CD4-positive, alpha-beta T cell treated with Interleukin-4 for 4 hours (primary cell): ENCODE measurements at places on chromosomes 7 and 10.

- no peak for DNase-seq
Observed at GRCh38 chr7:150800581-150801241, at the start of gene TMEM176A. Gene TMEM176A (plus strand): TSS chr7:150800769. CDS start chr7:150801551, 782 bp downstream.

GRCh38 chr7:121440857-121441503 lies 44.9 kb upstream of the FAM3C start:
- no peak for DNase-seq

- no peak for DNase-seq
Observed at GRCh38 chr10:8981277-8981676, 926.8 kb downstream of the GATA3 start.

- peak; percentile 81 for DNase-seq
Observed at GRCh38 chr10:7484456-7485243, 73.8 kb upstream of the SFMBT2 start.

- no peak for DNase-seq
Observed at GRCh38 chr7:4875391-4875790, 8.1 kb downstream of the RADIL start.

GRCh38 chr7:1494447-1494846 lies 9.7 kb downstream of the INTS1 start:
- no peak for DNase-seq

DNA sequence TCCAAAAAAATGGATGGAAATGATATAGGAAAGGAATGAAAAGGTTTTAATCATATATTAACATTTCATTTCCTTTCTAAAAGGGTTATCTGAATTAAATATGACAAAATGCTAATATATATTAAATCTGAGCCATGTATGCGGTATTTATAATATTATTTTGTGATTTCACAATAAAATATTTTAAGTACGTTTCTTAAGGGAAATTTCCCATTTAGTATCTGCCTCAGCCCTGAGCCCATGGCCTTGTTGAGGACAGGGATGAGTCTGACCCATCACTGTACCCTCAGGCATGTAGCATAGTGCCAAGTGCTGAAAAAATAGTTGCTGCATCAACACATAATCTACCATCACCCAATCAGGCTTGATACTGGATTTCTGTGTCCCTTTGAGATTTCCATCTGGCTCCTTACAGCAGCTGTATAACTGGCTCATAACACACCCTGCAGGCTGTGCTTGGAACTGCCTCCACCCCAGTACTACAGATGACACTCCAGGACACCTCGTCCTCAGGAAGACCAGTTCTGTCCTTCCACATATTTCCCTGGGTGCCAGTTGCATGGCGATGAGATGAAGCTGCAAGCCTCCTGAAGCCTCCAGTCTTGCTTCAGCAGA lies 59.4 kb upstream of the ASAH2 start:
- DNase-seq = no peak

- DNase-seq = no peak
Observed at GRCh38 chr10:94963901-94964300, 25.4 kb downstream of the CYP2C9 start.

DNA sequence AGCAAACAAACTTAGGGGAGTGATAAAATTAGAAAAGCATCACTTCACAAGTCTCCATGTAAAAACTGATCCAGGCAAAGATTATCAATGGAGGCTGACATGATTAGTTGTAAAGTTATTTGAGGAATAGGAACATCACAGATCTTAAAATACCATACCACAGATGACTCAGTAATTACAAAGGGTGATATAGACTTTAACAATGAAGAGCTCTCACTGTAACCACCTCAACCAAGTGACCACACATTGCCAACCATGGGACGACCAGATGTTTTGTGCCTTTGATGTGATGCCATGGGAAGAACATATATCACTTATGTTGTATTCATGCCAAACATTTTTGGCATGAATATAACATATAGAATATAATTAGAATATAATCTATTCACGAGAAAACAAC lies 11.7 kb downstream of the AASS start:
- no peak for DNase-seq

GRCh38 chr10:78852466-78853240 lies 216.1 kb upstream of the ZMIZ1 start:
- DNase-seq = no peak

DNA sequence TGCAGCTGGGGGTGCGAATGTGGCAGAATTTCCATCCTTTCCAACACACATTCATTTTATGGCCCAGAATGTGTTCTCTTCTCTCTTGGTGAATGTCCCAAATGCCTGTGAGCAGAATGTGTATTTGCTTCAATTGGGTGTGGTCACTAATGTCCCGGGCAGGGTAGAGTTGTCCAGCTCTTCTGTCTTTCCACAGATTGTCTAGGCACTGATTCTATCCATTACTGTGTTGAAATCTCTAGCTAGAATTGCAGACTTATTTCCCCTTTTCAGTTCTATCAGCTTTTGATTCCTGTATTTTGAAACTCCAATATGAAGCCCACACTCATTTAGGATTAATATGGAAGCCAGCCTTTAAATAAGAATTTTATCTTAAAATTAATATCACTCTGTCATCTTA lies 14.0 kb upstream of the AKR1E2 start:
- no peak for DNase-seq

GRCh38 chr10:5484205-5484604 lies 15.2 kb downstream of the CALML5 start:
- DNase-seq = no peak

- DNase-seq = no peak
Observed at GRCh38 chr10:107809889-107810288, 645.4 kb upstream of the SORCS1 start.

DNA sequence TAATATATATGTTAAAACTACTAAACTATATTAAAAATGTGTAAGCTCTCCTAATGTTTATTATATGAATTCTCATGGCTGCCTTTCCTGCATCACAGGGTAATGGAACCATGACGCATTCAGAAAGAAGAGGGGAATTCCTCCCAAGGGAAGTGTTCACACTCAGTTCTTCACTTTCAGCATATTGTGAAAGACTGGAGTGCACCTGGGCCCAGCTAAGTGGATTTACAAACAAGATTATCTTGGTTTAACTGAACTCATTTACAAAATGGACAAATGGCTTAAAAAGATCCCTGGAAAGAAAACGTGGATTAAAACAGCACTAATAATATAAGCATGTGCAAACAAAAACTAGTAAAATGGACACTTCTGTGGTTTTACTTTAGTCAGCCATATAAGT lies 149.8 kb downstream of the DOCK4 start:
- DNase-seq = no peak

DNA sequence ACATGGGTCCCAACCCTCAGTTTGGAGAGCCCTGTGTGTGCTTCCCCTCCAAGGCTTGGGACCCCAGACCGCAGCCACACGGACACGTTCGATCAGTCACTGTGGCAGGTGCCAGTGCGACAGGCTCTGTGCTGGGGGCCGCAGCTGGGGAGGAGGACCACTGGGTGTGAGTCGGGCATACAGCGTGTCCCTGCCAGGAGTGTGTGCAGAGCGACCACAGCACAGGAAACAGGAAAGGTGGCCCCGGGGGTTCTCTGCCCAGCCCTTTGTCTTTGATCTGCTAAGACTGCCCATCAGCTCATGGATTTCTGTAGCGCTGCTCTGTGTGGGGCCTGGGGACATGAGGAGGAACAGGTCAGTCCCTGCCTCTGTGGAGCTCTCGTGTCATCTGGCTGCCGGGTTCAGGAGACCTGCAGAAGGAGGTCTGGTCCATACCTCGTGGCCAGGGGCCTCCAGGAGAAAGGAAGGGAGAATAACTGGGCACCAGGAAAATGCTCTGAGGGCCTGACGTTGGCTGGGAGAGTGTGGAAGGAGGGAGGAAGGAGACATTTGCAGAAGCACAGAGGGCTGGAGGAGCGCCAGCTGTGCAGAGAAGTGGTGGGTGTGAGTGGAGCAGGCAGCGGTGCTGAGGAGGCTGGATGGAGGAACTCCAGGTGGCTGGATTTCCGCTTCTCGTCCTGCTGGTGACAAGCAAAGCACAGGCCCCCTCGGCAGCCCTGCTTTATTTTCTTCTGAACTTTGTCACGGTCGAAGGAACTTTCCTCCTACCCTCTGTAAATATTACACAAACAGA lies 4.1 kb downstream of the NUDT1 start:
- no peak for DNase-seq

DNA sequence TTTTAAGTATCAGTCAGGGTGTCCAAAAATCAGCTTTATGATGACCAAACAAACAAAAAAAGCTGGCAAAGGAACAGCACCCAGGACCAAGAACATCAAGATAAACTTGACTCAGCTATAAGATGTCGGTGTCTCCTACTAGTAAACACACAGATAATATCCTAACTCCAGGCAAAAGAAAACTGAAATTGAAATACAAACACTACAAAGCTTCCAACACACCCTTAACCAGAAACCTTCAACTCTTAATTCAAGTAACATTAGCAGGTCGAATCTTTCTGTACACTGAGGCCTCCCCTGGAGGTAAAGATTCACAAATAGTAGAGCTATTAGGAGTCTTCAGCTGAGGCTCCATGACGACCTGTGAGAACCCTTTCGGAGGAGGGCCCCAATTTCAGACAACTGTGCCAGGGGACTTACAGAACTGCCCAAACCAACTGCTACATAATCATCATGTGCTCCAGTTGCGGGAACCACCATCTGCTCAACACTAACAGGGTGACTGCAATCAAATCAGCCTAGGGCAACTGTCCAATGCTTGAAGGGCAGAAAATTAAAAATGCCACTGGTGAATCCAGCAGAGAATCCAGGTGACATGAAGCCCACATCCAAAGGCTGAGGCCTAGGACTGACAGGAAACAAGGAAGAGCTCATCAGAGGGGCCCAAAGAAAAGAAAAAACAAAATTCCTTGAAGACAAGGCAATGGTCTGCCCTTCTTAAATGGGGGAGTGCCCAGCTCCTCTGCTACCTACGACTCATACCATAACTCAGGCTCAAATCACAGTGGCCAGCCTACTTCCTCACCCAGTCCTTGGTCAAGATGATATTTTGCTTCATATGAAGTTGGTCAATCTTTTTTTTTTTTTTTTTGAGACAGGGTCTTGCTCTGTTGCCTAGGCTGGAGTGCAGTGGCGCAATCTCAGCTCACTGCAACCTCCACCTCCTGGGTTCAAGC lies 20.0 kb downstream of the XPNPEP1 start:
- peak; percentile 27 for DNase-seq

DNA sequence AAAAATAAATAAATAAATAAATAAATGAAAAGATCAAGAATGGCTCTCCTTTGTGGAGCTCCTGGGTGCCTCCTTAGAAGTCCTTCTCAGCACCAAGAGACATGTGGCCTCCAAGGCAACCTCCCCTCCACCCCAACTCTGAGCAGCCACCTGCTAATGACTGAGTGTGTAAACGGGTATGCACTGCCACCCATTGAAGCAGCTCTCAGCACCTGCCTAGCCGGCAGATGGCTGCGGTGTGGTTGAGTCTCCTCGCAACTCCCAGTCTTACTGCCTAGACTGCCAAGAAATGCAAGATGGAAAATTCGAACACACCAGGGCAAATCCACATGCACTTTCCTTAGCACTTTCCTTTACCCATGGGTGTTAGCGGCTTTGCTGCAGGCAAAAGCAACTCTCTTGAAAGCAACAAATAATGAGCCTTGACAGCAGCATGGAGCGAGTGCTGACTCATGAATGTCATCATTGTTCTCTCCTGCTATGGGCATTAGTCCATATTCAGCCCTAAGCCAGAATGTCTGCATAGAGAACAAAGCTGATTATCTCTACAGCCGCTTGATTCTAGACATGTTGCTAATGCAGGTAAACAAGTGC lies 913.9 kb upstream of the AUTS2 start:
- no peak for DNase-seq

GRCh38 chr7:41693150-41693997 lies 9.5 kb downstream of the INHBA start:
- DNase-seq = no peak

DNA sequence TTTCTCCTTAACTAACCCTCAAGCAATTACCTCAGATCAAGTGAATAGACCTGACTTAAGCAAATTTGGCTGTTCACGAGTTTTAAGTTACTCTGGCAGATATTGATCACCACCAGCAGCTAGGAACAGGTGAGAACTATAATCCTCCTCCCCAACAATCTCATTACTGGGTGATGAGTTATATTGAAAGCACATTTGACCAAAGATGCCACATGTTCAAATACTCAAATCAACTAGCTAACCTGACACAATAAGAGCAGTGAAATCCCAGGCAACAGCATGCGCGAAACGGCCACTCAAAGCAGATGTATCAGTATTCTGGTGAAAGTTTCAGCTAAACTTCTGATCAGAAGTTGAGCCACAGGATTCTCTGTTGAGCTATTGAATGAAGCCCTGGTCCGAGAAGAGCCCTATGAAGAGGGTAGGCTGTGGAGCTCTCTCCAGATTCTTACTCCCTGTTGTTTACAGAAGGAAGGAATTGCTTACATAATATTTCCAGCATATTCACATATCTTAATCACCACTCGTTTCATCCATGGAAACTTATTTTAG lies 52.6 kb downstream of the CAV1 start:
- DNase-seq = no peak

DNA sequence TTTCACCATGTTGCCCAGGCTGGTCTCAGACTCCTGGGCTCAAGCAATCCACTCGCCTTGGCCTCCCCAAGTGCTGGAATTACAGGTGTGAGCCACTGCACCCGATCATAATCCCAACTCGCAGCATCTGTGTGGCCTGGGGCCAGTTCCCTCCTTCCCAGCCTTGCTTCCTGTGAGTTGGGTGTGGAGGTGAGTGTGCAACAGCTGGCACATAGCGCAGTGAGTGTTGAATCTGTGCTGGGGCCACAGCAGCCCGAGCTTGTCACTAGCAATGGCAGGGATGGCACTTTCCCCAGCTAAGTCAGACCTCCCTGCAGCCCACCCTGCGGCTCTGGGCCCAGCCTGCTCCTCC lies 12.2 kb downstream of the TMEM184A start:
- DNase-seq = no peak

DNA sequence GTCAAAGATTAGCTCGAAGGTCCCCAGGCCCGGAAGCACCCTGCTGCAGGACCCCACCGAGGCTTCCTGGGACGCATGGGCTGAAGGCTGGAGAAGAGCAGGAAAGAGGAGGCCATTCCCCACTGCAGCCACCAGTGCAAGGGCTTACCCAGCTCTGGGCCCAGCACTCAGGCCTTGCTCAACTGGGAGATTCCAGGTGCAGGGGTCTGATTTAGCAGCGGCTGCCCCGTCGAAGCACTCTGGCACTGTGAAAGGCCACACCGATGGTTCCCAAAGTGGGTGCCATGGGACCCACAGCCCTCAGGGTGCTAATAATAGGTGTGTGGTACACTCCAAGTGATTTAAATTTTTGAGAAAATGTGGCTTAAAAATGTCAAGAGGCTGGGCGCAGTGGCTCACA lies 130.9 kb downstream of the OAT start:
- DNase-seq = no peak

- DNase-seq = no peak
Observed at GRCh38 chr7:18607025-18607424, 111.5 kb downstream of the HDAC9 start.

DNA sequence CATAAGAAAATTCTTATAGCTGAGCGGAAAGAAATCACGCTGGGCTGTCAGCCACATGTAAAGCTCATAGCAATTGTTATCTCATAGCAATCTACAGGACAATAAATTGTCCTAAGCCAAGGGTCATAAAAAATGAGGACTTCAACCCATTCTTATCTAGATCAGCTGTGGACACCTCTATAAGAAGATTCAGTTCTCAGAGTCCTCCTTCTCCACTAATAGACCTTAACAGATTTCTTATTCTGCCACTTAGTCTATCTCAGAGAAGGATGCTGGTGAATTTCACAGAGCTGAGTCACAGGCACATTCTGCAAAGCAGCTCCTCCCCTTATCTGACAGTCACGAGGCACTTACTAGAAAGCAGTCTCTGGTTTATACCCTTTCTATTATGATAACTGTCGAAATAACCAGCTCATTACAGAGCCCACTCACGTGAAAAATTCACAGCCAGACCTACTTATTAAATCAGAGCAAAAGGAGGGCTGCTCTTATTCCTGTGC lies 185.3 kb upstream of the PCLO start:
- DNase-seq = no peak

GRCh38 chr10:20871970-20872369 lies 25.1 kb downstream of the NEBL start:
- no peak for DNase-seq
